ENCODE measurements at places on chromosomes 4 and X. TPM values are rescaled to one million over a fixed set of nuclear protein-coding genes. Genes with fewer than 3 reads are reported as not detected.

Gene SCRG1
- 0.47 TPM for total RNA-seq

Gene PAGE2B
- total RNA-seq, result not detected

DNA sequence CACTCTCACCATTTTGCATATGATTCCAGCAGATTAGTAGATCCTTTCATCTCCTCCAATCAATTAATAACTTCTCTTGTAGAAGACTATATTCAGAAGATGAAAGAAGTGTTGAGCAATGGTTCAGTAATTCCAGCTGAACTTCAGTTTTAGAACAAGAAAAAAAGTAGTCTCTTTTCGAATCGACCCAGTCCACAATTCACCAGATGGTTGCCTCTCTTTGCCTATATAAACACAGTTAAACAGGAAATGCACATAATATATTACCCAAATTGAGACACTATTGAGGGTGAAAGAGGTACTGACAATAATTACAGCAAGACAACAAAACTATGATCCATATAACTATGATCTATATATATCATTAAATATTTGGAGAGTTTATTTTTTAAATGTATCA is 16.8 kb upstream of the FAM241A start:
- no peak for DNase-seq

DNA sequence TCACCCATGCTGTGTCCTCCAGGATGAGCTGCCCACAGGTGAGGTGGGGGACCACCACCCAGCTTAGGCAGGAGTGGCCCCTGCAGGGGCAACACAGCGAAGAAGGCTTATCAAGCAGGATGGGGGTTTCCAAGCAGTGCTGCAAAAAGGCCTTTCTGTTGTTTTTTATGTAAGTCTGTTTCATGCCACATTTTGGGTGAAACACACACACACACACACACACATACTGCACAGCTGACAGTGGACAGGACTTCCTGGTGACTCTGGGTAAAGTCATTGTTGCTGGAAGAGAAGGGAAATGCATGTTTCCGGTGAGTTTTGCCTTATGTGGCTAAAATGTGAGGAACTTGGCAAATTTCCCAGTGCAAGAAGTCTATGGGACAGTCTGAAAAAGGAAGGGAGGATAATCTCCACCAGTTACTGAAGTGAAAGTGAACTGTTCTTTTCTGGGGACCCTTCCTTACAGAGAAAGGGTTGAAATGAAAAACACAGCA is 119.2 kb downstream of the IRF2 start:
- no peak for DNase-seq

DNA sequence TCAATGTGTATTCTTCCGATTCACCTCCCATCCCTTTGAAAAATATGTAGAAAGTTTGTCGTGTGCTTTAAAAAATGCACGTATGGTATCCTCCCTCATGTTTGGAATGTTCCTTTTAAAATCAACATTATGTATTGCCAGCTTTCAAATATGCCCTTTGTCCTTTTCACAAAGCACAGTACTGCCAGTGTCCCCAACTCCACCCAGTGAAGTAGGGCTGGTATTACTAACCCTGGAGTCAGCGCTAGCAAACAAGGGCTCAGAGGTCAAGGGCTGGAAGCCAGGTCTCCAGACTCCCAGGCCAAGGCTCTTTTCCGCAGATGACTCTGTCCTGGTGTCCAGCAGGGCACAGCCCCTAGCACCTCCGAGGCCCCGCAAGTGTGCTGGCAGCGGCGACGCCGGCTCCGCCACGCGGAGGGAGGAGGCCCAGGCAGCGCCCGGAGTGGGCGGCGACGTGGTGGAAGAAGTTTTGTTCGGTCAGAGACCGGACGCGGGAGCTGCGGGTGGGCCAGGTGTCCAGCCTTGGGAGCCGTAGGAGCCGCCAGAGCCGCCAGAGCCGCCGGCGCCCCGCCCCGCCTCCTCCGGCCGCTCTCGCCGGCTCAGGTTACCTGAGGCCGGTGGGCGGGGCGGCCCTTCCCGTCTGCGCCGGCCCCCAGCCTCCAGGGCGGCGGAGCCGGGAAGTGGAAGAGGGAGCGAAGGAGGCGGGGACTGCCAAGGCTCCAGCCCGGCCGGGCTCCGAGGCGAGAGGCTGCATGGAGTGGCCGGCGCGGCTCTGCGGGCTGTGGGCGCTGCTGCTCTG is at the start of gene IL13RA1:
Gene IL13RA1, plus strand, starts transcription at position 720 of the 799 bp plus-strand sequence. Its CDS starts 33 bp downstream, at position 753.
- peak; percentile 70 for DNase-seq

GRCh38 chrX:151830911-151831310 is 81.8 kb upstream of the MAGEA4 start:
- DNase-seq, result no peak

GRCh38 chr4:76307660-76308014 is 1.1 kb downstream of the STBD1 start:
- no peak for DNase-seq

DNA sequence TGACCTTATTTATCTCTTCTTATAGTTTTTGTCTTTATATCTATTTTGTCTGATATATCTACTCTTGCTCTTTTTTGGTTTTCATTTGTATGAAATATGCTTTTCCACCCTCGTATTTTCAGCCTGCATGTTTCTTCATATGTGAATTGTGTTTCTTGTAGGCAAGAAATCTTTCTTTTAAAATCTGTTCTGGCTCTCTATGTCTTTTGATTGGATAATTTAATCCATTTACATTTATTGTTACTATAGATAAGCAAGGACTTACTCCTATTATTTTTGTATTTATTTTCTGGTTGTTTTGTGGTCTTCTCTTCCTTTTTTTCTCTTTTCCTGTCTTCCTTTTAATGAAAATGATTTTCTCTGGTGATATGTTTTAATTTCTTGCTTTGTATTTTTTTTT is 403.1 kb downstream of the DCAF12L2 start:
- no peak for DNase-seq

GRCh38 chr4:127015667-127016117 is 617.1 kb upstream of the INTU start:
- no peak for DNase-seq

Data from mesothelial cell of epicardium (in vitro differentiated cells).